ENCODE measurements at places on chromosomes 4 and X.

- DNase-seq: no peak
Observed at GRCh38 chr4:101791182-101791558, 640 bp downstream of the BANK1 start.

- no peak for DNase-seq
Observed at GRCh38 chr4:114549638-114550037, 49.0 kb upstream of the UGT8 start.

GRCh38 chr4:144729175-144729574, 83.2 kb downstream of the HHIP start:
- DNase-seq: no peak

DNA sequence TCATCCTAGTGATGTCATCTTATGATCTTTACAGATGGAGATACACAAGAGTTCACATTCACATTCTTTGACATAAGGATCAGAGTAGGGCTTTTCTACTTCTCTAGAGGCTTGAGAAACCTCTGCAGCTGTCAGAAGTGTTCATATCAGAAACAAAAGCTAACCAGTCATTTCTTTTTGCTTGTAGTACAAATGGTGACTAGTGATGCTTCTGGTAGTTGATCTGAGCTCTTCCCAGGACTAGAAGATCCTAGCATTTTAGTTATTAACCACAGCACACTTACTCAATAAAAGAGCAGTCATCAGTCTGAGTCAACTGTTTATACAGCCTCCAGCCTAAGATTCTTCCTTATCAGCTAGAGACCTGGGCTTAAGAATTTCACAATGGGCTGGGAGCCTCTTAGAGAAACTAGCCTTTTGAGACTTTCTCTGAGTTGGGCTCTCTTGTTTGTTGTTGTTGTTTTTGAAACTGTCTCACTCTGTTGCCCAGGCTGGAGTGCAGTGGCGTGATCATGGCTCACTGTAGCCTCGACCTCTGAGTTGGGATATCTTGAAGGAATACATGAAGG, 84.1 kb downstream of the TMEM164 start:
- no peak for DNase-seq

GRCh38 chrX:130626521-130626920, 224.7 kb downstream of the RBMX2 start:
- DNase-seq: no peak

DNA sequence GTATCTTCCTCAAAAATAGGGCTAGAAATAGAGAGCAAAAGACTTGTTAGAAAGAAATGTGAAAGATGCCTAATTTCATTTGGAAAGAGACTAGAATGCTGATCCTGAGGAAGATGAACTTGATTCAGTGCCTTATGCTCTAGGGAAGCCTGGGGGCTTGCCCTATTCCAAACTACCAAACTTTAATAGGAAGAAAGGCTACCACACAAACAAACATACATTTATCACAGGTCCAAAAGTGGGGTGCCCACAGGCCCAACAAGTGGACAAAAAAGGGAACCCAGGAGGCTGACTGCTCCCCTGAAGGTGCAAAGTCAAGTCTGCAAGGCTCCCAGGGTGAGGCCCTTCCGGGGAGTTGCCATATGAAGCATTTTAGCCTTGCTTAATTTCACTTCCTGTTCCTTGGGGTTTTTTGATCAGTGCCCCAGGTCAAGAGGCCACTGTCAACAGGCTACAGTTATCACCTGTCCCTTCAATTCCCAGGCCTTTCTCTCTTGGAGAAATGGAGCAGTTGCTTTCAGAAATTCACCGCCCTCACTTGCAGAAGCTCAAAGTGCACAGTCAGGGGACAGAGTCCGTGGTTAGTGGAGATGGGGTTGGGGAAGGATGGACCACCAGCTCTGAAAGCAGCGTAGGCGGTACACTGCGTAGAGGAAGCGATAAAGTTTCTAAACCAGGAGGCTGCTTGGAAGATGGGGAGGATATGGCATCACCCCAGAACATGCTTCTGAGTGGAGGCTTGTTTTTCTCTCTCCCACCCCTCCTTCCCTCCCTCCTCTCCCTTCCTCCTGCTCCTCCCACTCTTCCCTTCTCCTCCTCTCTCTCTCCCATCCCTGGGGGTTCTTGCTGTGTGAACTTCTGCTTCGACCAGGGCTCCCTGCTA, 36.4 kb downstream of the TMEM154 start:
- no peak for DNase-seq

DNA sequence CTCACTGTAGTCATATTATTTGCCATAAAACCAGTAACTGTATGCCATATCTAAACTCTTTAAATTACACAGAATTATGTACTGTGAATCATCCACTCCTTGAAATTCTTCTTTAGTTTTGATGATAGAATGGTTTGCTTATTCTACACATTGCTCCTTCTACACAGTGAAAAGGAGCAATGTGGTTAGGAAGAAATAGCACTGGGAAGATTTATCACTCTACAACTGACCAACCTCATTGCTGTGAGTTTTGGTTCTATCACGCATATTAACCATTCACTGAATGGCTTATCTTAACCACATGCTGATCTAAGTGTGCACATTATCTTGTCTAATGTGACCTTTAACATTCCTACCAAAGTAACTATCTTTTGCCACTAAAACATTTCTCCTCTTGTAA, 415.7 kb upstream of the NDST4 start:
- DNase-seq: no peak

GRCh38 chrX:66046612-66047235, 6.8 kb upstream of the VSIG4 start:
- DNase-seq: no peak

DNA sequence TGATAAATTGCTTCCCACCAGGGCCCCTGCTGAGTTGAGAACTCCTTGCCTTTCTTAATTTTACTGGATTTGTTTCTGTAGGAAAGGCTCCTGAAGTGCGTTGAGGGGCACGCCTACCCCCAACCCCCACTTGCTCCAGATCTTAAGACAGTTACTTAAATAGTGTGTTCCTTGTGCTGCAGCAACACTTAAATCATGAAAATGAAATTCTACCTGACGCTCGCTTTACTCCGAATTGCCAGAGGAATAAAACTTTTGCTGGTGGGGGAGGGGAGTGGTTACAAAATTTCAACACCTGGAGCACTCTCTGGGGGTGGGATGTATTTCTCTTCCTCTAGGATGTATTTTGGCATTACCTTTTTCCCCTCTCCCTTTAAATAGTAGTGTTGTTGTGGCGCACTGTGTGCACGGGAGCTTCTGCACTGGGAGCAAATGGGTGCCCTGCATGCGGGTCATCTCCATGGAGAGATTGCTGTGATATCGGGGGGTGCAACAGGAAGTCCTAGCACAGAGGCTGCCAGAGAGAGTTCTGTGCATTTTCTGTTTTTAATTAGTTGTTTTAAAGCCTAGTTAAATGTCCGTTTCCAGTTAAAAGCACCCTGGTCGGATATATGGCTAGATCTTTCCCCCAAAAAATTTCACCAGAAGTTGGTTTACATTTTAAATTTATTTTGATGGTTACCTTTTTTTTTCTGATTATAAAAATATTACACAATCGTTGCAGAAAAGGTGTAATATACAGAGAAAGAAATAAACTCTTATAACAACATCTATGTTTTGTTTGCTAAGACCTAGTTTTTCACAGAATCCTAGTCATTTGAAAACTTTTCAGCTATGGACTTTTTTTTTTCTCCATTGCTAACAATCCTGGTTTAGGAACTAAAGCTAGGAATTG, 207.7 kb downstream of the SOWAHB start:
- DNase-seq: no peak

GRCh38 chrX:12241026-12241425, 102.8 kb downstream of the FRMPD4 start:
- no peak for DNase-seq

GRCh38 chr4:138639018-138639741, 376.4 kb upstream of the NOCT start:
- no peak for DNase-seq

DNA sequence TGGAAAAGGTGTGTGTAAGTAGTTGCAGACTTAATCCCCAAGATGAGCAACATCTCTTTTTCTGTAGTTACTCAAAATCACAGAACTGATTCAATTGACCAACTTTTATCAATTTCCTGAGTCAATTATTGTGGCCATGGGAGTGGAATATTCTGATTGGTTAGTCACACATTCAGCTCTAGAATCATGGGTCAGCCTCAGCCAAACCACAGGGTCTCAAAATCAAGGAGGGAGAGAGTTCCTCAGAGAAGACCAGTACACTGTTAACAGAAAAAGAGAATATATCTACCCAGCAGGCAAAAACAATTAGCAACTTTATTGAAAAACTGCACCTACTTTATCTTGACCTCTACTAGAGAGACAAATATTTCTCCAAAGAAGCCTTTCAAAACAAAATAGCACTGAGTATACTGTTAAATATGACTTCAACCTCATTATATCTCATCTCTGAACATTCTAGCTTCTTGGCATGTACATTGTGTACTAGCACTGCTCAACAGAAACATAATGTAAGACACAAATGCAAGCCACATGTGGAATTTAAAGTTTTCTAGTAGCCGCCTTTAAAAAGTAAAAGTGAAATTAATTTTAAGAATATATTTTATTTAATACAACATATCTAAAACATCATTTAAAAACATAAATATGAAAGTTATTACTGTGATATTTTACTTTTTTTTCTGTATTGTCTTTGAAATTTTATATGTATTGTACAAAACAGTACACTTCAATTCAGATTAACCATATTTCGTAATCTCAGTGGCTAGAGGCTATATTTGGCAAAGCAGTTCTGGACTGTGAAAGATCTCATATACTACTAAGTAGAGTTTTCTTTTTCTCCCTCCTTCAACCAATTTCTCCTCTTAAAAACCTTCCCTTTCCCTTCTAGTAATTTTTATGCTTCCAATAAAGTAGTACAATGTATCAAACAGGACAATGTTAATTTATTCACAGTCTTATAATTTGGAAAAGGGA, 11.8 kb upstream of the LCORL start:
- DNase-seq: no peak

- DNase-seq: no peak
Observed at GRCh38 chr4:100098681-100099080, 91.6 kb downstream of the DDIT4L start.

DNA sequence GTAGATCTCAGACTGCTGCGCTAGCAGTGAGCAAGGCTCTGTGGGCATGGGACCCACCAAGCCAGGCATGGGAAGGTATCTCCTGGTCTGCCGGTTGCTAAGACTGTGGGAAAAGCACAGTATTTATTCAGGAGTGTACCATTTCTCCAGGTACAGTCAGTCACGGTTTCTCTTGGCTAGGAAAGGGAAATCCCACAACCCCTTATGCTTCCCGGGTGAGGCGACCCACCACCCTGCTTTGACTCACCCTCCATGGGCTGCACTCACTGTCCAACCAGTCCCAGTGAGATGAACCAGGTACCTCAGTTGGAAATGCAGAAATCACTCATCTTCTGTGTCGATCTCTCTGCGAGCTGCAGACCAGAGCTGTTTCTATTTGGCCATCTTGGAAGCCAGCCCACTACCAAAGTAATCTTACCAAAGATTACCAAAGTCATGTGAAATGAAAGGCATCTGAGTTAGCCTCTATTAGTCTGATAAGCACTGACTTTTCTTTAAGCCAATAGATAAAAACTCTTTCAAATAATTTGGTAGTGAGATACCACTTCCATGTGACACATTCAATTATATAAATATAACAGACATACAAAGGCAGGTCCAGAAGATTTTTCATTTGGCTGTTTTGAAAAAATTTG, 8.5 kb upstream of the HTN1 start:
- DNase-seq: no peak

DNA sequence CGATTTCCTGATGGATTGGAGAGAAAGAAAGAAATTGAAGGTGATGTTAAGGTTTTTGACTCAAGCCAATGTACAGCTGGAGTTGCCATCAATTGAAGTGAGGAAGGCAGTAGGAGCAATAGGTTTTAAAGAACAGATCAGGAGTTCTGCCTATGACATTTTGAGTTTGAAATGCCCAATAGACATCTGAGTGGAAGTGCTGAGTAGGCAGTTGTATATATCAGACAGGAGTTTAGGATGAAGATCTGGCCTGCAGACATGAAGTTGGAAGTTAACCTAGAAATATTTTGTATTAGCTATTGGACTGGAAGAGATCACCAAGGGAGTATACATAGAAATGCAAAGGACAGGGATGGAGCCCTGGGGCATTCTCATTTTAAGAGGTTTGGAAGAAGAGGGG, 12.9 kb upstream of the TMSB15B start:
- no peak for DNase-seq

DNA sequence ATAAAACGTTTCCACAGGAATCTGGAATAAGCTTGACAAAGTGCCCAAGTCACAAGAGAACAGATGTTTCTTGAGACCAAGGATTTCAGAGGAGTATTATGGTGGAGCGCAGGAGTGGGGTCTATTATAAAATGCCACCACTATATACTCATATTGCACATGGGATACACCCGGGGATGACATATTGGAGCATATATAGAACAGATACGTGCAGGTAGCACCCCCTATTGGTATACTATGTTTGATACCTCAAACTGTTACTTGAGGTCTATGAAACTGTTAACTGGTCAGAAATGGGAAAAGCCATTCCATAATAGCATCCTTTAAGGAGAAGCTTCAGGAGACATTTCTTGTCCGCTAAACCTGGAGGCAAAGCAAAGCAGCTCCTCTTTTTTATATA, 86.0 kb downstream of the PCYT1B start:
- no peak for DNase-seq

- DNase-seq: no peak
Observed at GRCh38 chr4:184648313-184649025, 778 bp downstream of the CASP3 start.

DNA sequence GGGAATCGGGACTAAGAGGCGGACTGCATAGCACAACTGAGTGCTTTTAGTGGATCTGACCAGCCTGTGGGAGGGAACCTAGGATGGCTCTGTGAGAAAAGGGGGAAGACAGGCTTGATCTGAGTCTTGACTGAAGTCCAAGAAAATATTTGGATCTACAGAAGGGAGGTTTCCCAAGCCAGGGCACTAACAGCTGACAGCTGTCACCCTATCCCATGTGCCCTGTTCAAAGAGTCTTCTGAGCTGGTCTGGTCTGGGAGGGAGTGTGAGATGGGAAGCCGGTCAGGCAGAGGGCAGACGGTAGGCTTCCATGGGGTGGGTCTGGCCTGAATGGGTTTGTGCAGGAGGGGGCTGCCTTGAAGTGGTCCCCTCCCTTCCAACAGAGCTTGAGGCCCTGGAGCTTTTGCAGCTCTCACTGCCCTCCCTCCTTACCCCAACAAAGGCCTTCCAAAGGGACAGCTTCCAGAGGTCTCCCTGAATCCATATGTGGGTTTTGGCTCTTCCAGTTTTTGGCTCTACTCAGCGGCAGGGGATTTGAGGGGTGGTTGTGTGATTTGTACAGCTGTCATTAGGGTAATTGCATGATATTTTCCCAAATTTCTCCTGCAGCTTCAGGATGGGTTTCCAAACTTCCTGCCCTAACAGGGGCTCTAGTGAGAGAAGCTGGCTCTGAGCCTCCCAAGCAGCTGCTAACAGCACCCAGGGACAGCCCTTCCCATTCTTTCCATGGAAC, 643.7 kb downstream of the BCOR start:
- DNase-seq: no peak

GRCh38 chr4:48907706-48908477, 1.3 kb upstream of the OCIAD2 start:
- DNase-seq: no peak

- DNase-seq: no peak
Observed at GRCh38 chr4:59960143-59960542, 1240.0 kb upstream of the ADGRL3 start.
